ENCODE measurements at places on chromosomes 4 and X. TPM values are rescaled to one million over a fixed set of nuclear protein-coding genes. Genes with fewer than 3 reads are reported as not detected.
A peak's percentile ranks its signal among the peaks of the same experiment; 100 is the strongest.

- no peak for DNase-seq
- no peak overlapping the region for H3K4me3 ChIP-seq
- no peaks in the 10 kb centered on the region for H3K4me1 ChIP-seq
- no peak overlapping the region for H3K27ac ChIP-seq
These were observed 218.0 kb upstream of the AGTR2 start for GRCh38 chrX:115952417-115953092.

GRCh38 chr4:13983189-13983790, 355.8 kb upstream of the BOD1L1 start:
- no peak overlapping the region for H3K4me3 ChIP-seq
- H3K4me1 ChIP-seq = no peaks in the 10 kb centered on the region
- H3K27ac ChIP-seq = no peak overlapping the region
- H3K27me3 ChIP-seq = no peaks in the 10 kb centered on the region
- H3K36me3 ChIP-seq = no peaks in the 10 kb centered on the region

GRCh38 chr4:61200187-61200915, at the start of gene ADGRL3:
TSS of gene ADGRL3 (plus strand) at chr4:61200326.
- no peaks in the 10 kb centered on the region for H3K36me3 ChIP-seq
- H3K4me1 ChIP-seq = no peaks in the 10 kb centered on the region
- peaks cover 30% of the 10 kb centered on the region for H3K27me3 ChIP-seq
- DNase-seq = no peak
- peak within 1 kb of the TSS; percentile 55 for H3K4me3 ChIP-seq

GRCh38 chrX:139691843-139692505, 16.0 kb downstream of the MCF2 start:
- H3K27ac ChIP-seq = no peak overlapping the region
- peak overlapping the region; percentile 58 for H3K4me3 ChIP-seq
- peaks cover 36% of the 10 kb centered on the region for H3K27me3 ChIP-seq
- no peak for DNase-seq
- H3K36me3 ChIP-seq = no peaks in the 10 kb centered on the region

DNA sequence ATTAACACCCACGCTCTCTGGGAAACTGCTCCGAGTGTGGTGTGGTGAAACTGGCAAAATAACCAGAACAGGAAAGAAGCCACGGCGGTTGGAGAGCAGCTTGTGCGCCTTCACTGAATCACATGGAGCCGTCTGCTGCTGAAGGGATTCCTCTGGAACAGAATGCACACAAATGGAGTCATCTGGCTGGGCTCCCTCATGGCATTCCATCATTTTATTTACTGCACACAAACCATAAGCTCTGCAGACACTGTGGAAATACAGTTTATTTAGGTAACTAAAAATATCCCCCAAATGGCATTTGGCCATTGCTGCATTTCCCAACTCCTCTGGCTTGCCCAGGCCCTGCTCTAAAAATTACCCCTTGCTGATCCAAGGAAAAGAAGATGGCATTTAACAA, 187.0 kb upstream of the S100G start:
- DNase-seq = no peak
- H3K27ac ChIP-seq = no peak overlapping the region
- H3K27me3 ChIP-seq = peaks cover 26% of the 10 kb centered on the region

Gene FDCSP
- not detected for total RNA-seq

DNA sequence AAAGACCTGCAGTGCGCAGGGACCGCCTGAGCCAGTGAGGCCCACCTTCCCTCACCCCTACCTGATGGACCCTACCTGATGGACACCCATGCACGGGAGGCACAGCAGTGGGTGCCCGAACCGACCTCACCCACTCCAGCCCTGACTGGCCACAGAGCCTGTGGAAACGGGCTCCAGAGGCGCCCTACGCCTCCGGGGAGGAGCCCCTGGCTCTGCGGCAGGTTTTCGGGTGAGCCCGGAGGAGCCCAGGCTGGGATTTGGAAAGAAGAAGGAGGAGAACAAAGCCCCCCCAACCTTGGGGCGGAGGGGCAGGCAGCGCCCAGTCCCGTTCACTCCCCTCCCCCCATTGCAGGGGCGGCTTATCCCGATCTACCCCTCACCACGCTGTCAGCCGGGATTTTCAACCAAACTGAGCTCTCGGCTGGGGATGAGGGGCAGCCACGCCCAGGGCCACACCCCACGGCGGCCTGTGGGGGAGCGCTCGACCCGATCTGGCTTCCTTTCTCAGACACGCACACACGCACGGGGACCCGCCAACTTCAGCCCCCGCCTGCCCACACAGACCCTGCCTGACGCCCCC, 675 bp downstream of the L1CAM start:
- no peak for DNase-seq
- H3K4me3 ChIP-seq = peak overlapping the region; percentile 54
- no peak overlapping the region for H3K27ac ChIP-seq
- H3K4me1 ChIP-seq = no peaks in the 10 kb centered on the region

Gene MAGEH1
- 23.0 TPM for total RNA-seq

GRCh38 chr4:20084488-20084887, 167.2 kb upstream of the SLIT2 start:
- H3K4me1 ChIP-seq = no peaks in the 10 kb centered on the region
- H3K27me3 ChIP-seq = no peaks in the 10 kb centered on the region
- H3K27ac ChIP-seq = no peak overlapping the region
- no peak overlapping the region for H3K4me3 ChIP-seq
- no peak for DNase-seq

Gene FGA
- total RNA-seq = not detected

GRCh38 chrX:150902434-150903109, 4.1 kb upstream of the CD99L2 start:
- no peaks in the 10 kb centered on the region for H3K36me3 ChIP-seq
- DNase-seq = no peak
- no peak overlapping the region for H3K27ac ChIP-seq
- H3K4me3 ChIP-seq = no peak overlapping the region

GRCh38 chrX:9317176-9317575, 147.7 kb upstream of the TBL1X start:
- no peak overlapping the region for H3K27ac ChIP-seq
- no peak overlapping the region for H3K4me3 ChIP-seq
- peaks cover 9% of the 10 kb centered on the region for H3K27me3 ChIP-seq

GRCh38 chrX:66684196-66684595, 45.3 kb upstream of the EDA2R start:
- H3K27ac ChIP-seq = no peak overlapping the region
- H3K27me3 ChIP-seq = peaks cover 6% of the 10 kb centered on the region
- no peaks in the 10 kb centered on the region for H3K36me3 ChIP-seq

Gene CNGA2
- not detected for total RNA-seq

DNA sequence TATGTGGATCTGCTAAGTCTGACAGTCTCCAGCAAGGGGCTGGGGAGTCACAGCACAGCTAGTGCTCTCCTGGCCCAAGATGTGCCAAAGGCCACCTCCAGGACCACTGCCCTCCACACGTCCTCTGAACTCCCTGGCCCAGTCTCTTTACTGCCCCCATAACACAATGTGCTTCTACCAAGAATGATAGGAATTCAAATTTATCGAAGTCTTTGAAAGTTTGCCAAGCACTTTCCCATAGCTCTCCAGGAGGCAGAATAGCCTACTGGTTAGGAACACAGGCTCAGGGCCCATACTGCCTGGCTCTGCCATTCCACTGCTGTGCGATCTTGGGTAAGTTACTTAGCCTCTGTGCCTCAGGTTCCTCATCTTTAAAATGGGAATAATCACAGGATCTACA, 86.7 kb downstream of the NHSL2 start:
- H3K4me1 ChIP-seq = no peaks in the 10 kb centered on the region
- H3K27ac ChIP-seq = no peak overlapping the region
- DNase-seq = no peak
- H3K4me3 ChIP-seq = no peak overlapping the region

DNA sequence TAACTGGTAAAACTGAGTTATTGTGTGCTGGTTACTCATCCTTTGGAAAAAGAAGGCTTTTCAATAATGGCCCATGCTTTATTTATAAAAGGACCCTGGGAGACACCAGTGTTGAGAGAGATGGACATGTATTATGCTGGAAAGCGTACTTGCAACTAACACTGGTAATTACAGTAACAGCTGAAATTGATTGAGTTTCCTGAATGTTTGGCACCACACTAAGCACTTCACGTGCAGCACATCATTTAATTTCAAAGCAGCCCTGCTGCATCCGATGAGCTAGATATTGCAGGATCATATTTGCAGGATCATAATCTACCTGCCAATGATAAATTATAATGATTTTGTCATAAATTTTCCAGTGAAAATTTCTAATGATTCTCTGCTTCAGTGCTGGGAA, 81.5 kb downstream of the QRFPR start:
- no peak overlapping the region for H3K27ac ChIP-seq
- H3K36me3 ChIP-seq = no peaks in the 10 kb centered on the region
- H3K27me3 ChIP-seq = no peaks in the 10 kb centered on the region
- H3K4me3 ChIP-seq = no peak overlapping the region

Gene GAGE10
- total RNA-seq = not detected

GRCh38 chrX:135513130-135513515, 7.3 kb upstream of the INTS6L start:
- H3K27me3 ChIP-seq = no peaks in the 10 kb centered on the region
- H3K4me3 ChIP-seq = no peak overlapping the region
- DNase-seq = no peak

Gene PABPC4L
- total RNA-seq = 0.96 TPM

Gene PRIMPOL
- total RNA-seq = 15.7 TPM

Gene SLC4A4
- 6.7 TPM for total RNA-seq

DNA sequence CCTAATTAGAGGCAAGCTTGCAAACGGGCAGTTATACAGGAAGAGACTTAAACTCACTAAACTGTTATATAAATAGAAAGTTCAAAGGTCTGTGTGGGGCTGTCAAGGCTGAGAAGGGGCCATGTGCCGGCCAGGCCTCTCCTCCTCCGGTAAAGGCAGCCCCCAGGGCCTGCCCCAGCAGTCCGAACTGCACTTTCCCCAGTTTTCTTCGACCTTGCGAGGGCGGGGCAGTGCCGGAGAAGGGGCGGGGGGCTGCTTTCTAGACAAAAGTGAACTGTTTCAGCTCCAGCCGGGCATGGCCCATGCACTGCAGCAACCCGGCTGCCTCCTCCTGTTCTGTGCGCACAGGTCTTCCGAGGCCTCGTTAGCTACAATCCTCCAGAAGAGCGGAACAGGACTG, 4.1 kb downstream of the AFF2 start:
- H3K27me3 ChIP-seq = no peaks in the 10 kb centered on the region
- H3K27ac ChIP-seq = no peak overlapping the region
- H3K4me1 ChIP-seq = no peaks in the 10 kb centered on the region
- H3K36me3 ChIP-seq = no peaks in the 10 kb centered on the region

Gene AMOT
- 23.0 TPM for total RNA-seq

Gene UGT2B15
- 2.0 TPM for total RNA-seq

GRCh38 chrX:19776753-19777152, 110.6 kb downstream of the SH3KBP1 start:
- H3K27me3 ChIP-seq = peaks cover 10% of the 10 kb centered on the region
- DNase-seq = no peak
- no peaks in the 10 kb centered on the region for H3K36me3 ChIP-seq

DNA sequence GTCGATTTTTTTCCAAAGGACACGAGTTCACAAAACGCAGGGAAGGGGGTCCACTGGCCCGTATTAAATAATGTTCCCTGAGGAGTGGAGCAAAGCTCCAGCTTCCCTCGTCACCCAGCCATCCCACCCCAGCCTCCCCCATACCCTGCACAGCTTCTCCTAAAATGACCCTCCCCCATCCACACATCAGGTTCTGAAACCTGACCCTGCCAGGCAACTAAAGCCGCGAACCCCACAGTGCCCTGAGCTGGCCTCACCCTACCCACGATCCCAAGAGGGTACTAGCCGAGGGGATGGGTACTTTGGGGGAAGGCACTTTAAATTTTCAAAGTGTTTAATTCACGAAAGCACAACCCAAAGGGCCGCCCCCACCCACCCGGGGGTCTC, 634 bp downstream of the APOO start:
- no peak for DNase-seq
- H3K27ac ChIP-seq = peak overlapping the region; percentile 88
- no peaks in the 10 kb centered on the region for H3K4me1 ChIP-seq
- H3K36me3 ChIP-seq = no peaks in the 10 kb centered on the region
- peaks cover 37% of the 10 kb centered on the region for H3K27me3 ChIP-seq
- peak overlapping the region; percentile 62 for H3K4me3 ChIP-seq

DNA sequence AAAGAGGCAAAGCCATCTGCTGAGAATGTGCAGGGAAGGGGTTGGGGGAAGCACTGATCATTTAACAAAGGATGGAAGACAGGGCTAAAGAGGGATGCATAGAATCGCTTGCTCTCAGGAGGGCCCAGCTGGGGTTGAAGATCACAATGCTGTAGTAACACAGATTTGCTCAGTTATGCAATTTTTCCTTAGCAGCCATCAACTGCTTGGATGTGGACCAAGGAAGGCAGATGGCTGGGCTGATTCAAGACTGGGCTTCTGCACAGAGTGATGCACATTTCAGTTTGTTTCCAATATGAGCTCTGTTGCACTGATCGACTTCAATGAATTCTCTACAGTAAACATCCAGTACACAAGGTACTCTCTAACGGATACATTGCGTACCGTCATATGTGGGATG, 127.8 kb upstream of the TBL1X start:
- peaks cover 16% of the 10 kb centered on the region for H3K27me3 ChIP-seq
- no peak overlapping the region for H3K27ac ChIP-seq
- DNase-seq = no peak
- no peak overlapping the region for H3K4me3 ChIP-seq
- H3K36me3 ChIP-seq = no peaks in the 10 kb centered on the region
- no peaks in the 10 kb centered on the region for H3K4me1 ChIP-seq

Gene PRDM5
- total RNA-seq = 24.9 TPM

GRCh38 chr4:124018383-124019317, 622.1 kb downstream of the SPRY1 start:
- no peak overlapping the region for H3K4me3 ChIP-seq
- no peak for DNase-seq
- no peaks in the 10 kb centered on the region for H3K27me3 ChIP-seq
- H3K36me3 ChIP-seq = no peaks in the 10 kb centered on the region
- H3K27ac ChIP-seq = peak overlapping the region; percentile 43

GRCh38 chrX:103704863-103705262, 5.8 kb upstream of the TMEM31 start:
- no peak for DNase-seq
- H3K27ac ChIP-seq = no peak overlapping the region
- no peaks in the 10 kb centered on the region for H3K4me1 ChIP-seq
- no peaks in the 10 kb centered on the region for H3K27me3 ChIP-seq
- no peaks in the 10 kb centered on the region for H3K36me3 ChIP-seq

DNA sequence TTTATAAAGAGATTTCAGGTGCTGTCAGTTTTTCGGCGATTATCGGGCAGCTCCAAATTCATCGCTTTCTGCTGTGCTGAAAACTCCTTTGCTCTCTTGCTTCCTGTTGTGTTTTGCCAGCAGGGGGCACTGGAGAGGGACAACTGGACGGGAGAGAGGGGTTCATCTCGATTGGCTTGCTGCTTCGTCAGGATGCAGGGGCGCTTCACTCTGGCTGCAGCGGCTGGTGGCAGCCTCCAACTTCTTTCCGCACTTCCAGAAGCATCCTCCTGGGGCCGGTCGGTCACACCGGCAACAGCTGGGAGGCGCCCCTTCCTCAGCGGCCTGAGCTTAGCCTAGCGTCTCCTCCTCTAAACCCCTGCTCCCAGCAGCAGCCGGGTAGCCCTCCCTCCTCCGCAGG, 29.5 kb downstream of the MSL3 start:
- no peak for DNase-seq
- no peaks in the 10 kb centered on the region for H3K36me3 ChIP-seq
- H3K4me3 ChIP-seq = no peak overlapping the region

- no peak overlapping the region for H3K27ac ChIP-seq
- no peaks in the 10 kb centered on the region for H3K27me3 ChIP-seq
- H3K36me3 ChIP-seq = no peaks in the 10 kb centered on the region
- H3K4me3 ChIP-seq = peak overlapping the region; percentile 16
- no peak for DNase-seq
These were observed 9.2 kb downstream of the PWWP3B start for GRCh38 chrX:106177106-106177981.

Gene CCDC158
- total RNA-seq = 5.4 TPM

Gene KCNE5
- total RNA-seq = 0.66 TPM

Gene MND1
- 0.64 TPM for total RNA-seq
